Activated CD4-positive, alpha-beta T cell treated with anti-CD3 and anti-CD28 coated beads for 24 hours (primary cell): ENCODE measurements at places on chromosomes 4 and X.

- DNase-seq, result peak; percentile 0
Observed at GRCh38 chr4:72112514-72113156, 80.8 kb downstream of the NPFFR2 start.

- DNase-seq, result no peak
Observed at GRCh38 chr4:99593781-99594641, 19.4 kb downstream of the MTTP start.

GRCh38 chr4:105150503-105150902 lies 3.8 kb downstream of the TET2 start:
- DNase-seq, result no peak

DNA sequence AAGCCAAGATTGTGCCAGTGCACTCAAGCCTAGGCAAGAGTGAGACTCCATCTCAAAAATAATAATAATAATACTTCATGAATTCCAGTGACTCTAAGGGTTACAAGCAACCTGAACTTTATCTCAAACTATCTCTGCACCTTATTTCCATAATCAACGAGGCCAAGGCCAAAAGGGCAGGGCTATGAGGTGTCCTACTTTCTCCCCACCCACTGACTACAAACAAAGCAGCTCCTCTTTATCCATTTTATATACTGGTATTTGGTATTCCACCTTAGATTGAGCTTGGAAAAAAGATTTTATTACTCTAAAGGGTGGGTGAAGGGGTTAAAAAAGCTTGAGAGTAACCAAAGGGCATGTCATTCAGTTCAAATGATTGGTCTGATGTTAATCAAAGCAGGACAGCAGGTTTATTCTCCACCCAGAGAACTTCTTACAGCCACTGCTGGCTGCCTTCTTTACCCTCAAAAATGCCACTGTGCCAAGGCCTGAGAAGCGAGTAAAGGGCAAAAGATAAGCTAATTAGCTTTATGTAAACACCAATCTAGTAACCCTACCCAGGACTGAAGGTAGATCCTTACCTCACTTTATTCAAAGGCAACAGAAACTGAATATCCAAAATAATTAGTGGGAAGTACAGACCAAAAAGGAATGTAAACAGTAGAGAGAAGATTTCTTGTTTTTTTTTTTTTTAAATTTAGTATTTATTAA lies 28.2 kb downstream of the APOO start:
- no peak for DNase-seq

GRCh38 chrX:68254738-68255645 lies 178.3 kb downstream of the OPHN1 start:
- no peak for DNase-seq

- DNase-seq, result no peak
Observed at GRCh38 chr4:38290366-38290765, 330.2 kb downstream of the PTTG2 start.

DNA sequence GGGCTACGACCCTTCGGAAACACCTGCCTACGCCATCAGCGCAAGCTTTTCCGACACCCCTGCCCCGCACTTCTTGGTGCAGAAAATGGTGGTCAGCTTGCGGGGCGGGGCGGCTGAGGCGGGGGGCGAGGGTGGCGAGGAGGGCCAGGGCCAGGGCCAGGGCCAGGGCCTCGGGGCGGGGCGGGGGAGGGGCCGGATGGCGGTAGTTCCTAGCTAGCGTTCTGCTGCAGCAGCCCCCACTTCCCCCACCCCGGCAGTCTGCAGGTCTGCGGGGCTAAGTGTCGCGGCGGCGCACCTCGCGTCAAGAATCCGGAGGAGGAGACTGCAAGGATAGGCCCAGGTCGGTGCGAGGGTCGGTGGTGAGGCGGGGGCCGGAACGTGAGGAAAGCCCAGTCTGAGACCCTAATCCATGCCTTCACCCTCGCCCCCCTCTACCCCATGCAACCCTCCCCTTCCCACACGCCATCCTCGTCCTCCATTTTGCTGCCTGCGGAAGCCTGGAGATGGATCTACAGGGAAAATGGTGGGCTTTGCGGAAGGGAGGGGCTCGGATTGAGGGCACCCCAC lies 600 bp downstream of the BEX4 start:
- no peak for DNase-seq

- DNase-seq, result no peak
Observed at GRCh38 chr4:89162496-89162895, 51.2 kb downstream of the TIGD2 start.

GRCh38 chrX:119763181-119763580 lies 4.8 kb downstream of the SOWAHD start:
- DNase-seq, result no peak

GRCh38 chrX:404656-405055 lies 17.9 kb upstream of the PPP2R3B start:
- no peak for DNase-seq

- DNase-seq, result no peak
Observed at GRCh38 chrX:5650904-5651303, 577.8 kb downstream of the NLGN4X start.

DNA sequence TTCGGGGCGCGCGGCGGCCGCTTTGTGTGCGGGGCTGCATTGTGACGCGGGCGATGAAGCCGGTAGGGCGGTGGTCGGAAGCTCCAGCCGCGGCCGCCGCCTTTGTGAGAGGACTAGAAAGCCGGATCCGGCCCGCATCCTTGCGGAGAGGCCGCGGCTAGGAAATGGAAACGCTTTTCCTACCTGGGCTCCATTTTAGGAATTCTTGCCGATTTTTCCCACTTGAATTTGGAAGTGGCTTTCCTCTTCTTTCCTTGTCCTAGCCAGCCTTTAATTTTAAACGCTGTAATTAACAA lies 708 bp downstream of the TMSB4X start:
- no peak for DNase-seq

GRCh38 chr4:185761352-185762235 lies 50.4 kb downstream of the SORBS2 start:
- DNase-seq, result no peak

DNA sequence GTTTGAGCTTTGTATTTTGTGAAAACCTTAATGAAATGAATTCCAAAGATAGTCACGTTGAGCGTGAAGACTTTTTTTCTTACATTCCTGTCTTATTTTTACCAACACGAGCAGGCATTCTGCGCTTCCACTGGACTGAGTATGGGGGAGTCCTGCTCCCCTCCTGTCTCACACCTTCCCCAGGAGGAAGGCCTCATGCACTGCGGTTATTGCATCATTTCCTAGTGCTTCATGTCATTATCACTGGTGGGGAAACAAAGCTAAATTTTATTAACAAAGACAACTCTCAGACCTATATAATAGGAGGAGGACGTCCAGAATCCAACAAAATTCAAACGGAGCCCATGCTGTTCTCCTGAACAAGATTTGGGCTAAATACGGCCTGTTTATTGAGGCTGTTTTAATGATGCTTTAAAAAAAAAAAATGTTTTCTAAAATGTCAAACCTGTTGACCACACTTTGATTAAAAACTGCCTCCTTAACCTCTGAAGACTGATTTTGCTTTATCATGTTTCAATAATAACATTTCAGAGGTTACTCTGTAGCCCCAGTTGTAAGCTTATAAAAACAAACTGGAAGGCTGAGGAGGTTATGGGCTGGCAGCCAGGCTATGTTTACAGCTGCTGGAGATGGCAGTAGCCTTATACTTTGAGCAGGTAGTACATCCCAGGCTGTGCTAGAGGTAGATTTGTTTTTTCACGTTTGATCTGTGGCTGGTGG lies 118.0 kb downstream of the SOWAHB start:
- DNase-seq, result no peak

GRCh38 chrX:100090931-100091330 lies 319.1 kb downstream of the PCDH19 start:
- DNase-seq, result no peak

- DNase-seq, result no peak
Observed at GRCh38 chr4:76036855-76037254, 985 bp upstream of the CXCL11 start.

- DNase-seq, result peak; percentile 9
Observed at GRCh38 chr4:3291969-3292570, 751 bp upstream of the RGS12 start.

DNA sequence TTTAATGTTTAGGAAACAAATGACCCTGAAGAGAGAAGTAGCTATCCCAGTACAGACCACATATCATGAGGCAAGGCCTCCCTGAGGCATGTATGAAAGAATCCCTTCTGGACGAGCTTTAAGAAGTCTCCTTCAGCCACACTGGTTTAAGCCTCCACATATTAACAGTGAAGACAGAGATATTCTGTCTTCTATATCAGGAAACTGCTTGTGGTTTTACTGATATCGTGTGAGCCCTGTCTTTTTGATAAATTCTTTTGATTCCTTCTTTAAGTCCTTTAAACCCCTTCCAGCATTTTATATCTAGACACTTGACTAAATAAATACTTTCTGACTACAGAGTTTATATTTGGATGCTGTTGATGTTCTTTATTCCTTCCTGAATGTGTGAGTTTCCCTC lies 45.9 kb upstream of the GPC4 start:
- no peak for DNase-seq

- no peak for DNase-seq
Observed at GRCh38 chr4:74410272-74410671, 34.7 kb upstream of the AREG start.

DNA sequence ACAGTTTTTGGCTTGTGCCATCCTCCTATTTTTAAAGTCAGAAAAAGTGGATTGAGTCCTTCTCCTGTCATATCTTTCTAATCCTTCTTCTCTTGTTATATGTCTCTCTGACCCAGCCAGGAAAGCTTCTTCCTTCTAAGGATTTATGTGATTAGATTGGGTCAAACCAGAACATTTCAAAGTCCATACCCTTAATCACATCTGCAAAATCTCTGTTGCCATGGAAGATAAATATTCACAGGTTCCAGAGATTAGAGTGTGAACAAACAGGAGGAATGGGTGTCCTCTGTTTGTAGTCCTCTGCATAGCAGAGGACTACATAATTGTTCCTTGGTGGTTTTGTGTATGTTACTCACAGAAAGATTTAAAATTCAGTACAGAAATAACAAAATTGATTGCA lies 421.2 kb downstream of the EPHA5 start:
- no peak for DNase-seq

GRCh38 chr4:152278505-152279233 lies 257.2 kb downstream of the FBXW7 start:
- no peak for DNase-seq

GRCh38 chr4:148540622-148541326 lies 98.6 kb upstream of the NR3C2 start:
- no peak for DNase-seq

DNA sequence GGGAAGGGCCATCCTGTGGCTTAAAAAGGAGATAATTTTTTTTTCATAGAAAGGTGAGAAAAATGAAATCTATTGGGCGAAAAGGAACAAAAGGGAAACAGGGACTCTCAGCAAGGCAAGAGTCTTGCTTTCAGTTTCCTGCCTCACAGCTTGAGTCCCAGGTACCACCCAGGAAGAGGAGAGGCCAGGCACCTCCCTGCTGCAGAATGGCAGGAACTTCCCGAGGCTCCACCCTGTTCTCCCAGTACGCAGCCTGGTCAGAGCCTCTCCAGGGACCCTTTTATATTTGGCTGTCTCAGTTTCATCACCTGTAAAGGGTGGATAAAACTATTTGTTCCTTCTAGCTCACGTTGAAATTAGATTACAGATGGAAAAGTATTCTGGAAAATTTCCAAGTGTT lies 33.8 kb downstream of the UCHL1 start:
- no peak for DNase-seq

DNA sequence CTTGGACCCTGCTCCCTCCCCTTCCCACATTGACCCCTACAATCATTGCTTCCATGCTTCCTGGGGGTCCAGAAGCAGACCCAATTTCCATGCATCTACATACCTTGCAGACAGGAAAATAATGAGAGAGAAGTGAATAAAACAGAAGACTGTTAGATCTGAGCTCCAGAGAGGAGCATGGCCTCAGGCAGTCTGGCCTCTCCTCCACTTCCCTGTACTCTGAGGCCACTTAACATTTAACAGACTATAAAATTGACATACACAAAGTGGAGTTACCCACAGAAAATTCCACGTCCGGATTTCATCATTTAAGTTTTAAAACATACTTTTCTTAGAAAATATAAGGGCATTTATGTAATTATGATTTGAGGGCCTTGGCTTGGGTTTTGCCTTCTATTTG lies 2.1 kb upstream of the PRSS12 start:
- DNase-seq, result no peak

DNA sequence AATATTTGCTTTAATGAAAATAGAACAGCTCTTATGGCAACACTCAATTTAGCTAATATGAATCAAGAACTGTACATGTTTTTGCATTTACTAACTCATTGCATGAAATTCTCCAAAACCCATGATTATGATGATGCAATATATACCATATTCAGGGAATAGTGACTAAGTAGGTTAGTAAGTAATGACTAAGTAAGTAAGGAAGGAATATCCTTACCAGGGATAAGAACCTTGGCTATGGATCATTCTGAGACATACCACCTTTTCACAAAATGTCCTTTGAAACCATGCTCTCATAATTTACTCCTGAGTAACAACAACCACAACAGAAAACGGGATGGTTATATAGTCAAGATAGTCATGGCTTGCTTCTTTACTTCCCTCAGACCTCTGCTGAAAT lies 1513.0 kb downstream of the STIM2 start:
- DNase-seq, result no peak
